ENCODE measurements at places on chromosomes 3 and 15.

DNA sequence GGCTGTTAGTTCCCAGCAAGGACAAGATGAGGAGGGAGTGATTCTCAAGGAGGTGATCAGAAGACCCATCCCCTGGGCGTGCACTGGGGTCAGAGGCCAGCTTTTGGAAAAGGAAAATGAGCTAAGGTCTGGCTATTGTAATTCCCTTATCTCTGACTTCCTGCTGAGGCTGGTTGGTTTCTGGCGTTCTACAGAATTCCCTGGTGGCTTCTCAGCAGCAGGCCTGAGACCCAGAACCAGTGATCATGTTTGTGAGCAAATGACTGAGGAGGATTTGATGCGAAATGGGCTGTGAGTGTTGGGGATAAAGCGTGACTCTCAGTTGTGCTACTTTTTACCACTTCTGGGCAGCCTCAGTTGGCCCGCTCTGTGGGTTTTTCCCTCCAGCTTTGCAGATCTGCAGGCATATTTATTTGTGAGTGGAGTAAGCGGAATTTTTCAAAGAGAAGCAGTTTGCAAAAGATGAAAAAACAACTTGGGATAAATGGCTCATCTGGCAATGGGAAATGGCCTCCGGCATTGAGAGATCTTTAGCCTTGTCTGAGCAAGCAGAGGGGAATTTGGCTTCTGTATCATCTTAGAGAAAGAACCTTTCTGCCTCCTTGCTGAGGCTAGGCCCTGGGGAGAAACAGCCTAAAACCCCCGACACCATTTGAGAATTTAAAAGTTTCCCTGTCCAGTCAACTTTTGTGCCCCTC is 102.7 kb downstream of the SLCO3A1 start:
- DNase-seq = no peak

GRCh38 chr3:181722156-181722555 is 10.4 kb downstream of the SOX2 start:
- DNase-seq = no peak

DNA sequence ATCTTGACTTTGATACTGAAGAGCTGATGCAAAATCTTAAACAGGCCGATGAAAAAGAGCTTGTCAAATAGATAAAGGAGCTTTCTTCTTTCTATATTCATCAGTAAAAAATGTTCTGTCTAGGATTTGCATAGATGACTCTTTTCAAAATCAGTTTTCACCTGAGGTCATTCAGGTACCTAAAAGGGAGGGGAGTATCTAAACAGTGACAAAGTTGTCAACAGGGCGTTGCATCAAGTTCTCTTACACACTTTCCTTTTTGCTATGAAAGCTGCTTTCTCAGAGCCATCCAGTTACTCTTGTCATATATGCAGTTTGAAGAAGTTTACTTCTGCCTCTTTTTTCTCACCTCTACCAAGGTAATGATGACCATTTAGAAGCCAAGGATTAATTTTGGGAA is 60.0 kb downstream of the AKAP13 start:
- DNase-seq = no peak

DNA sequence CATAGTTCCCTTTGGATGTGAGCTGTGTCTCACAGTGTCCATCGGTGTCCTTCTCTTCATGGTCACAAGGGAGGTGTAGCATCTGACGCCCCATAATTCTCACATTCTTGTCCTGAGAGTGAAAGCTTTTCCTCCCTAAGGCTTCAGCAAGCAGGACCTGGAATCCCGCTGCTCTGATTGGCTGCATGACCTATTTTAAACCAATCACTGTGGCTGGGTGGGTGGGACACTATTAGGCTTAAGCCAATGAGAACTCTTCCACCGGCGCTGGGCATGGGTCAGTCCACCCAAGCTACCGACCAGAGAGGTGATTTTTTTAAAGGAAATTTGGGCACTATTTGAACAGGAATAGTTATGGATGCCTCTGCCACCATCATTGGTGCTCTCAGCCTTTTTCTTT is 385.9 kb downstream of the MFSD1 start:
- no peak for DNase-seq

- no peak for DNase-seq
Observed at GRCh38 chr15:68187559-68187958, 17.6 kb downstream of the CALML4 start.

GRCh38 chr15:25239471-25240345 is 199.1 kb downstream of the UBE3A start:
- no peak for DNase-seq

- no peak for DNase-seq
Observed at GRCh38 chr3:114597012-114597411, 303.2 kb downstream of the TIGIT start.

DNA sequence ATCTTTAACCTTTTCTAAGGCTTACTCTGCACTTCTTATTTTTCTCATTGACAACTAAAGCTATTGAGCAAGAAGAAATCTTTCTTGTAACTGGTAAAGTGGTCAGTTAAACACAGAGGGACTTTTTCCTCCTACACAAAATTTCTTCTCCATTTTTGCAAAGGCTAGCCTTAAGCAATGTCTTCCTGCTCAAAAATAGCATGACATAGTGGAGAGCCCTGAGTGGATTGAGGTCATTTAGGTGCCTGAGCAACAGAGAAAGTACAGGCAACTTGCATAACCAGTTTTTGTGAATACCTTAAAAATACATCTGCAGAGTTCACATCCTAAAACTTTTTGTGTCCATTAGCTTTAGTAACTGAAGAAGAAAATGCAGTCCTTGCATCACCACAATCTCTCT is 144.7 kb upstream of the TTC14 start:
- DNase-seq = no peak

DNA sequence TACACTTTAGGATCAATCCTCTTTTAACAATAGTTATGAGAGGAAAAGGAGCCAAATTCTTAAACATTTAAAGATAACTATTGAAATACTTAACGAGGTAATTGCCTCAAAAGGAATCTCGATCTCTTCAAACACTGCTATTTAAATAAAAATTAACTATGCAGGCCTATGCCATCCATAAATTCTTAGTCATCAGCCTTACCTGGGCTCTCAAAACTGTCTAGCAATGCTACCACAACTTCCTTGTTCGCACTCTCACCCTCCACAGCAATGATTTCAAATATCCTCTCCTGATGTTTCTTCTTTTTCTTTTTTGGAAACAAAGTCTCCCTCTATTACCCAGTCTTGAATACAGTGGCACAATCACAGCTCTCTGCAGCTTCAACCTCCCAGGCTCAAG is 12.3 kb downstream of the ETFA start:
- no peak for DNase-seq

GRCh38 chr15:89629829-89630228 is 25.4 kb downstream of the KIF7 start:
- DNase-seq = no peak

DNA sequence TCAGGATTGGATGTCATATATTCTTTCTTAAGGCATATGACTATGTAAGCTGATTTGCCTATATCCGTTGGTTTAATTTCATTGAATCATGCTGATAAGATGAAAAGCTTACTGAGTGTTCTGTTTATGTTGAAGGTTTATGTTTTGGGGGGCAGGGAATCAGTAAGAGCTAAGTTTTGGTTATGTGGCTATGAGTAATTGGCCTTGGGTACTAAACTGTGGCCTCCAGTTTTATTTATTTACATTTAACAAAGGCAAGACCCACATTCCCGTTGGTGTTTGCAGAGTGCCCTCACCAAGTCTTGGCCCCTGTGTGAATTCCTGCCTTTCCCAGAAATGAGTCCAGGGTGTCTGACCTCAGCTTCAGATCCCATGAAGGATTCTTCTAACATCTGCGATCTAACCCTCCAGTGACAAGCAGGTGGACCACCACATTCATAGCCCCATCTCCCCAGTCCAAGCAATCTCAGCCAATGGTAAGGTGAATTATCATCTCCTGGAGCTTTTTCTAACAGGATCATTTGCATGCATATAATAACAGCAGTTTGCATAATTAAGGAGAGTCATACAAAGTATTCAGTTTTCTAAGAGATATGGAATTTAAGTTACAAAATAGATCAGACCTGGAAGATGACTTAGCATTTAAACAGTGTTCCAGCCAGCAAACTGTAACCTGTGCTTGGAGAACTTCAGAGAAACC is 27.4 kb downstream of the GLDN start:
- DNase-seq = no peak

GRCh38 chr3:10629671-10630040 is 124.3 kb upstream of the ATP2B2 start:
- DNase-seq = no peak

DNA sequence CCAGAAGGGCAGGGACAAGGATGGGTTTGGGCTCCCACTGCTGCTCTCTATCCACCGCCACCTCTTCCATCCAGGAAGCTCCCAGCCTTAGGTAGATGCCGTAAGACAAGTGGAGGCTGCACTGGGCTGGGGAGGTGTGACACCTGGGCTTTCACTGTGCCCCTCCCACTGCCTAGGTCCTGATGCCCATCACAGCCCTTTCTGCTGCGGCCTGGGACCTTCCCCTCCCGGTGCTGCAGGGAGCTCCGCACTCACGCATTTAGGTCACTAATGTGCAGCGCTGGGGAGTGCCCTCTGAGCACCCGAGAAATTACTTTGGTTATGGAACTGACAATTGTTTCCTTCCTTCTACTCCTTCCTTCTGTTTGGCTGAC is 850 bp downstream of the LTF start:
- no peak for DNase-seq
